ENCODE measurements at places on chromosomes 12 and 14. TPM values are rescaled to one million over a fixed set of nuclear protein-coding genes. Genes with fewer than 3 reads are reported as not detected.
A peak's percentile ranks its signal among the peaks of the same experiment; 100 is the strongest.

- H3K36me3 ChIP-seq: no peaks in the 10 kb centered on the region
- no peak for DNase-seq
- no peak overlapping the region for H3K27ac ChIP-seq
- H3K4me3 ChIP-seq: no peak overlapping the region
- H3K4me1 ChIP-seq: no peaks in the 10 kb centered on the region
- no peaks in the 10 kb centered on the region for H3K27me3 ChIP-seq
Observed at GRCh38 chr14:78737116-78737515, 566.9 kb downstream of the NRXN3 start.

DNA sequence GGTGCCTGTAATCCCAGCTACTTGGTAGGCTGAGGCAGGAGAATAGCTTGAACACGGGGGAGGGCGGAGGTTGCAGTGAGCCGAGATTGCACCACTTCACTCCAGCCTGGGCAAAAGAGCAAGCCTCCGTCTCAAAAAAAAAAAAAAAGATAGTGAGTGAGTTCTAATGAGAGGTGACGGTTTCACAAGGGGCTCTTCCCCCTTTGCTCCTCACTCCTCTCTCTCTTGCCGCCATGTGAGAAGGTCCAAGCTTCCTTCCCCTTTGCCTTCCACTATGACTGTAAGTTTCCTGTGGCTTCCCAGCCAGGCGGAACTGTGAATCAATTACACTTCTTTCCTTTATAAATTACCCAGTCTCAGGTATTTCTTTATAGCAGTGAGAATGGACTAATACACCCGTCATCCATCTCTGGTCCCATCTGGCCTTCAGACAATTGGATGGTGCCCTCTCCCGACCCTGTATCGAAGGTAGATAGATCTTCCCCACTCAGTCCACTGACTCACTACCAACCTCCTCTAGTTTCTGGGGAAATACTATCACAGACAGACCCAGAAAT lies 27.0 kb upstream of the RCOR1 start:
- peak; percentile 57 for DNase-seq

DNA sequence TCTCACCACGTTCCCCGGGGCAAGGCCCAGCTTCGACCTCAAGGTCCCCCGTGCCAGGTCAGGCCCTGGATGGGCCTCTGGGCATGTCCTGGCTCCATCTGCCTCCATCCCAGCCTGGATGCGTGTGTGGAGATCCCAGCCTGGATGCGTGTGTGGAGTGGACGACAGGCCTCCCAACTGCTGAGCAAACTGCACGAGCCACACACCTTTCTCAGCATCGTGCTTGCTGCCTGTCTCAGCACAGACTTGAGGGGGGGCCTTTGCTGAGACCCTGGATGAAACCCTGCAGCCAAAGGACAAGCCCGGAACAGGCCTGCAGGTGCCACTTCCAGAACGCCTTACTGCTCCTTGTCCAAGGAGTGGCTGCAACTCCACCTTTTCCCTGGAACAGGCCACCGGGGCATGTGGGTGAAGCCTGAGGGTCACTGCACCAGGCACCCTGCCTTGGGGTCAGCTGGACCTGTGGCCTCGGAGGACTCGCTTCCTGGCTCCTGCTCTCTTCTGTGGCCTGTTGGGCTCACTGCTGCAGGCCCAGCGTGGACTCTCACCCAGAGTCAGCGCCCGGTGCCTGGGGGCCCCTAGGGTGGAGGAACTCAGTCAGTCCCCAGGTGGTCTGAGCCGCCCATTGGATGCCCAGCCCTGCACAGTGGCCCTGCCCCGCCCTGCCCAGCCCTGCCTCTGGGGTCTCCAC lies 176.0 kb downstream of the KIF26A start:
- H3K4me1 ChIP-seq: no peaks in the 10 kb centered on the region
- H3K27ac ChIP-seq: no peak overlapping the region
- no peaks in the 10 kb centered on the region for H3K36me3 ChIP-seq
- no peak for DNase-seq
- H3K27me3 ChIP-seq: no peaks in the 10 kb centered on the region
- no peak overlapping the region for H3K4me3 ChIP-seq

DNA sequence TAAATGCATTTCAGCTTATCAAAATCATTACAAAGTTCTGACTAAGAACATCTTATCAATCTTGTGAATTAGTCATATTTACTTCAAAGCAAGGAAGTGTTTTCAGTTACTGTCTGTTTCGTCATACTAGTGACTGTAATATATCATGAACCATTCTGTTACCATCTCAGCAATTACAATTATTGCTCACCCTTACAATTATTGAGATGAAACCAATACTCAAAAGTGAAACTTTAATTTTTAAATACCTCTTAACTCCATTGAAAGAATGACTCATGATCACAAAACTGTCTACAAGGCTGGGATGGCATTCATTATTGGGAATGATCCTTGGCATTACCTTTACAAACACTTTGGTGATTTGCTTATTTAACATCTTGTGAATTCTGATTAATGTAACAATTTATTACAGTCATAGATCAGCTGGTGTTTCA lies 90.3 kb downstream of the RPS6KA5 start:
- H3K4me1 ChIP-seq: peaks cover 13% of the 10 kb centered on the region
- H3K4me3 ChIP-seq: no peak overlapping the region
- no peaks in the 10 kb centered on the region for H3K27me3 ChIP-seq
- H3K27ac ChIP-seq: no peak overlapping the region
- no peaks in the 10 kb centered on the region for H3K36me3 ChIP-seq

- no peaks in the 10 kb centered on the region for H3K4me1 ChIP-seq
- no peak for DNase-seq
- H3K27me3 ChIP-seq: no peaks in the 10 kb centered on the region
- H3K27ac ChIP-seq: no peak overlapping the region
- no peak overlapping the region for H3K4me3 ChIP-seq
Observed at GRCh38 chr14:61240206-61240605, 40.9 kb downstream of the TMEM30B start.

Gene CBLN3
- total RNA-seq: 2.8 TPM

Gene GLT8D2
- 0.41 TPM for total RNA-seq

Gene LHX5
- not detected for total RNA-seq

Gene PFKM
- total RNA-seq: 80.0 TPM

DNA sequence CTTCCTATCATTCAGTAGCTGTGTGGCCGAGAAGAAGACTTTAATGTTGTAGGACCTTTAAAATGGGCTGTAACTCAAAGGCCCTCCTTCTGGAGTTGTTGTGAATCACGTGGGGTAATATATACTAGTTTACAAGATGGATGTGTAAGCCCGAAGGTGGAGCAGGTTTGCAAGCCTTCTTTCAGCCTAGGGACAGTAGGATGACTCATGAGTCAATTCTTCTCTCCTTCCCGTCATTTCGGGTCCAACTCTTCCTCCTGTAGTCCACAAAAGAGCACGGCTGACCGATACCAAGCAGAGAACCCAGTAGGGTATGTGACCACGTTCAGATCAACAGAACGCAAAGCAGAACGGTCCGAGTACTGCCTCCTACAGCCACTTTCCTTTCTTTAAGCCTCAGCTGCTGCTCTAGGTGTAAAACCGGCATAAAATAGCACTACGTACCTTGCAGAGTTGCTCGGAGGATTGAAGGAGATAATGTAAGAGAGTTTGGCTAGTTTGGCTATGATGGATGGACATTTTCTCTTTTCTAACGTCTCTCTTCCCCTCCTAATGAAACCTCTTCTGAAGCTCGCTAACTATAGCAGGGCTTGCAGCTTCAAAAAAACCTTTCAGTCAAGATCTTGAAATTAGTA lies 1.3 kb upstream of the RASSF3 start:
- H3K27ac ChIP-seq: peak overlapping the region; percentile 79
- peaks cover 7% of the 10 kb centered on the region for H3K4me1 ChIP-seq
- no peaks in the 10 kb centered on the region for H3K27me3 ChIP-seq
- peak; percentile 58 for DNase-seq

Data from GM12878 (cell line).